ENCODE measurements at places on chromosomes 3 and 15.

- no peak for DNase-seq
Measured at GRCh38 chr3:12707449-12707848, 43.5 kb upstream of the RAF1 start.

GRCh38 chr3:171980578-171981270 lies 58.7 kb upstream of the FNDC3B start:
- DNase-seq: no peak

GRCh38 chr15:59764775-59765174 lies 75.7 kb upstream of the BNIP2 start:
- DNase-seq: no peak

DNA sequence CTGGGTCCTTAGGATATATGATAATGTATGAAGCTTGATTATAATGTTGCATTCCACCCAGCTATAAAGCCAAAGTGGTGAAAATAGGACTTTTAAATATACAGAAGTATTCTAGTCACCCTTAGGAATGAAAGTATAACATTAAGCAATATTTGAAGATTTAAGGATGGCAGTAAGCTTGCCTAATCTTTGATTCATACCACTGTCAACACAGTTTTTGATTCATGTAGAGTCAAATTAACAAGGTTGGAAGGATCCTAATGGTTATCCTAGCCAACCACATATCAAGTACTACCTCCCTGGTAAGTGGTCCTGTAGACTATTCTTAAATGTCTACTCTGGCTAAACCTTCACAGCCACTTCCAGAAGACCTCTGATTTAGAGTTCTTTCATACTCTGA lies 18.6 kb downstream of the ARIH1 start:
- no peak for DNase-seq

GRCh38 chr15:88949734-88950400 lies 36.7 kb upstream of the MFGE8 start:
- DNase-seq: no peak

DNA sequence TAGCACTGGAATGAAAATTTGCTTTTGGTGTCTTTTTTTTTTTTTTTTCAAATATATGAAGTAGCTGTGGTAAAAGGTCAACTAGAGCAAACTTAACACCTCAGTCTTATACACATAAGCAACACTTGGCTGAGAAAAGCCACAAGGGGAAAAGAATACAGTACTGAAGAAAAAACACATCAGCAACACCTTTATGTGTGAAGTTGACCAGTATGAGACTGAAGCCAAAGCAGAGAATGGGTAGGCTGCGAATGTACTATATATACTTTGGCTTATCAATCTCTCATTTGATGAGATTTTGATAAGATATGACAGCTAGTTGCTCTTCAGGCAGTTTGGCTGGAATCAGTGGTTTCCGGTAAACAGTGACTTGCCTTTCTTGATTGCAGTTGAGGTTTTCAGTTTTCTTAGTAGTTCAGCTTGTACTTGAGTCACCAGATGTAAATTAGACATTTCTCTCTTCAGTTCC lies 22.0 kb upstream of the ZCWPW2 start:
- DNase-seq: no peak

GRCh38 chr15:62964251-62964650 lies 78.3 kb upstream of the TPM1 start:
- DNase-seq: no peak

DNA sequence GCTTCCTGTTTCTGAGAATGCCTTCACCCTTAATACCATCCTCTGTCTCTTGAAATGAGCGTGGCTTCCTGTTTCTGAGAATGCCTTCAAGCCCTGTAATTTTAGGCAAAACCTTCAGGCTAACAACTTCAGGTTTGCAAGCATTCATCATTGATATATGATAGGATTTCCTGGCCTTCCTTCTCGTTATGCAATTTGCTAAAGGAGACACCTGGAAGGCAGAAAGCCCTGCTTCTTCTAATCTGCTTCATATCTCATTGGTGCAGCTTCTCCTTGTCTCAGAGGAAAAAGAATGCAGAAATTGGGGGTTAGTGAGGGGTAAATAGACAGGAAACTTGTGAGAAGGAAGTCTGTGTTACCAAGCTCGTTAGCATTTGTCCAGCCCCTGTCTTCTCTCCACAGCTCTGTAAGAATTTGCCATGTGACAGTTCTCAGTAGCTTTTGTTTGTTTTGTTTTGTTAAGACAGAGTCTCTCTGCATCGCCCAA lies 7.3 kb downstream of the ARL6IP5 start:
- no peak for DNase-seq

GRCh38 chr15:90558171-90558573 lies 28.4 kb downstream of the CRTC3 start:
- DNase-seq: no peak

DNA sequence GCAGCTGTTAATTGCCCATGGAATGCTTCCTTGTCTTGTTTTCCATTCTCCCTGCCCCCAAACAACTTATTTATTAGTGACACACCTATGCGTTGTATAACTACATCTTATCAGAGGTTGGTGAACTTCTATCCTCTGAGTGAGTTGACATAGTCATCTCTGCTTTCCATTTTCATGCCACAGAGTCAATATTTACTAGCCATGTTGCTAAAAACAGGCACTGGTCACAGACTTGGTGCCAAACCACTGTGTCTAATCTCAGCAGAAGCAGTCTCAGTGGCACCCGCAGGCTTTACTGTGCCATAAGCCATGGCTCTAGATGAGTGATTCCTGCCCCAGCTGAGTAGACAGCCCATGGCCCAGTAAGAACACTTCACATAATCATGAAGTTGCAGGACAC lies 26.5 kb downstream of the DAPK2 start:
- DNase-seq: no peak

DNA sequence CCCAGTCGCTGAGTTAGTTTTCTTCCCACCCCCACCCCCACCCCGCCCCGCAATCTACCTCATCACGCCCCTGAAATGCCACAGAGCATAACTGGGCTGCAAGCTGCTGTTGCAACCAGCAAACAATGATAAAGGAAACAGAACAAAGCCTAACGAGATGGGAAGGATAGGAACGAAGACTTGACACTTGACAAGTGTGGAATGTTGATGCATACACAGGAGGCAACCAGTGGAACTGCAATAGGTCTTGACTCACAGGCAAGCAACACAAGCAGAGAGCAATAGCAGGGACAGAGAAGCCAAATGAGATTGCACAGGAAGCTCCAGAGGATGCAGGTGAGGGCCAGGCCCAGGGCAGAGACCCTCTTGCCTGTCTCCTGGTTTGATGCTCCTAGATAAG lies 225.9 kb downstream of the IGSF11 start:
- DNase-seq: no peak

DNA sequence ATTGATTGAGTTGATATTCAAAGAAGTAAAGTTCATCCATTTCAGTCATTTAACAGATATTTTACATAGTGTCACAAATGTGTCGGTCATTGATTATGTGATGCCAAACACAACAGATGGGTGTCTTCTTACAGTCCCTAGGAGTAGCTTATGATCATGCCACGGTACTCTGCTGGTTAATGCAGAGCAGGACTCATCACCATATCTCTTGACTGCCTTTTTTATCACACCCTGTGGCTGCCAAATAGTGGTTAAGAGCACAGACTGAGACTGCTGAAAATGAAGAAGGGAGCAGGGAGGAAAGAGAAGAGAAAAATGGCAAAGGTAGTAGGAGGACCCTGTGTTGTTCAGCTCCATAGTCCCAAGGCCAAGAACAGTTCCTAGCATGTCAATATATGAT lies 12.8 kb upstream of the TIMMDC1 start:
- no peak for DNase-seq

DNA sequence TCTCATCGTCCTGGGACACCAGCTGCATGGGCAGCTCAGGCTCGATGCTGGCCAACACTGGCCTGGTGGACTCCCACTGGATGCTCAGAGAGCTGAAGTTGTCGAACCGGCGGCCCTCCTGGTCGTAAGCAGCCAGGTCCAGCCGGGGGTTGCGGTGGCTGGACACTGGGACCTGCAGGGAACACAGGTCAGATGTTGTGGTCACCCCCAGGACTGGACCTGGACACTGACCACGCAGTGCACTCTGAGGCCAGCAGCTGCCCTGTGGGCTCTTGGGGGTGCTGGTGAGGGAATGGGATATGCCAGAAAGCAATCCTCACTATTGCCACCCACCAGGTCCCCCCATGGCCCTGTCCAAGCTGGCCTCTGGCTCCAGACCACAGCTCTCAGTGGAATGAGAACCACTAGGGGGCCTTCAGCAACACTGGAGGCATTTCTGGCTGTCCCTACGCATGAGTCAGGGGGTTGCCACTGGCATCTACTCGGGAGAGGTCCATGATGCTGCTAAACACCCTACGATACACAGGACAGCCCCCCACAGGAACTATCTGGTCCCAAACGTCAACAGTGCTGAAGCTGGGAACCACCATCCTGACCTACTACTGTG lies 66.1 kb downstream of the NUP210 start:
- no peak for DNase-seq

- no peak for DNase-seq
Measured at GRCh38 chr3:42635111-42635510, 18.4 kb upstream of the ZBTB47 start.

DNA sequence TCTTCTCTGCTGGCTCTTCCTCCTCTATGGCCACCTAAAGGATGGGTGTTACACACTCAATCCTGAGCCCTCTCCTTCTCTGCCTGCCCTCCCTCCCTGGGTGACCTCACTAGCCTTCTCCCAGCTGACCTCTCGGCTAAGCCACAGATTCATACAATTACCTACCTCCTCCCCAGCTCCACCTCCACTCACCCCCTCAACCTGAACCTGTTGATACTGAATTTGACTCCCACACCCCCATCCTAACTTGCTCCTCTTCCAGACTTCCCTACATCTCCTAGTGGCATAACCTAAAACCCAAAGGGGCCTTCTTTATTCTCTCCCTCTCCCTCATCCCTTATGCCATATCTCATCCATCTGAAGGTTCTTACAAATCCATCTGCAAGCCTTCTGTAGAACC lies 17.1 kb downstream of the HOMER2 start:
- DNase-seq: no peak

GRCh38 chr15:72592097-72592496 lies 62.4 kb upstream of the GOLGA6B start:
- no peak for DNase-seq

GRCh38 chr15:68429691-68430470 lies 2.1 kb downstream of the ITGA11 start:
- no peak for DNase-seq
